ENCODE measurements at places on chromosomes 1 and 21.

GRCh38 chr1:59856725-59857338, 42.1 kb downstream of the HOOK1 start:
- DNase-seq = no peak

GRCh38 chr1:175984813-175985212, 222.3 kb downstream of the COP1 start:
- DNase-seq = no peak

GRCh38 chr21:42309753-42310213, 5.4 kb downstream of the TFF3 start:
- no peak for DNase-seq

DNA sequence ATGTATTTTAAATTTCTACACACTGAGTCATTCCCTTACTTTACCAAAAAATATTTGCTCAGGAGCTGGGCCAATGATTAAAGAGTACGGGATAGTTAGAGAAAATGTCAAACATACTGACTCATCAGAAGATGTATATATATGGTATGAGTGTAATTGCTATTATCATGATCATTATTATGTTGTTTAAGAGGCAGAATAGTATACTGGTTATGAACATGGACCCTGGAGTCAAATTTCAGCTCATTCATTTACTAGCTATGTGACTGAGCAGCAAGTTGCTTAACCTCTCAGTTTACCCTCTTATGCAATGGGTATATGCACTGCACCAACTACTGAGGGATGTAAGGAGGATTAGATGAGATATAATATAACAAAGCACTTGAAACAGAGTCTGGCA, 41.2 kb upstream of the USH2A start:
- DNase-seq = peak; percentile 19

DNA sequence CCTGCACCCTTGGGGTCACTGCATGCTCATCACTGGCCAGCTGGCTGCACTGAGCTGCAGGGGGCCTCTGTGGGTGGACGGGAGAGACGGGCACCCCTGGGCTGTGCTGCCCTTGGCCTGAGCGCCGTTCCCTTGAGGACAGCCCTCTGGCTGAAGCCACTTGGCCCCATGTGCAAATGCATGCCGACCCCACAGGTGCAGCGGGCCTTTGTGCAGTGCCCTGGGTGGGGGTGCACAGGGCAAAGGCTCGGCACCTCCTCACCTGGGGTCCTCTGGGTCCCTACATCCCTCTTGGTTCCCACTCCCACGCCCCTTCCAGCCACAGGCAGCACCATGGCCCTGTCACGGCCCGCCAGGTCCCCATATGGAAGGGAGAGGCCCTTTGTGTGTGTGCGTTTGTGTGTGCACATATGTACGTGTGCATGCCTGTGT, 41.3 kb downstream of the COQ8A start:
- DNase-seq = no peak

DNA sequence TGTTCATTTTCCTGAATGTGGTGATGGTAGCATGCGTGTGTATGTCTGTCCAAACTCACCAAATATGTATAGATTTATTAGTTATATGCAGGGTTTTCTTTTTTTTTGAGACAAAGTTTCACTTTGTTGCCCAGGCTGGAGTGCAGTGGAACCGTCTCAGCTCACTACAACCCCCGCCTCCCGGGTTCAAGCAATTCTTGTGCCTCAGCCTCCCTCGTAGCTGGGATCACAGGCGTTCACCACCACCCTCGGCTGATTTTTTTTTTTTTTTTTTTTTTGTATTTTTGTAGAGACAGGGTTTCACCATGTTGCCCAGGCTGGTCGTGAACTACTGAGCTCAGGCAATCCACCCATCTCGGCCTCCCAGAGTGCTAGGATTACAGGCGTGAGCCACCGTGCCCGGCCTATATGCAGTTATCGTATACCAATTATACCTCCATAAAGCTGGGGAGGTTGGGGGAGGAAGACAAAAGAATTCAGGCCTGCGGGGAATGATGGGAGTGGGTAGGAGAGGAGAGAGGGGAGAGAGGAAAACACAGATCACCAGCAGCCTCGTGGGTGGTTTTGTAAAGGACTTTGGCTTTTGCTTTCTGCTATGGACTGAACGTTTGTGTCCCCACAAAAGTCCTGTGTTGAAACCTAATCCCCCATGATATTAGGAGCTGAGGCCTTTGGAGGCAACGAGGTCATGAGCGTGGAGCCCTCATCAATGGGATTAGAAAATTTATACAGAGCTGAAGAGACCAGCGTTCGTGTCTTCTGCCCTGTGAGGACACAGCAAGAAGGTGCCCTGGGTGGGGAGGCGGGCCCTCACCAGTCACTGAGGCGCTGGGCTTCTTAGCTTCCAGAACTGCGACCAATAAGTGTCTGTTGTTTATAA, 4.4 kb upstream of the HNRNPU start:
- DNase-seq = no peak

DNA sequence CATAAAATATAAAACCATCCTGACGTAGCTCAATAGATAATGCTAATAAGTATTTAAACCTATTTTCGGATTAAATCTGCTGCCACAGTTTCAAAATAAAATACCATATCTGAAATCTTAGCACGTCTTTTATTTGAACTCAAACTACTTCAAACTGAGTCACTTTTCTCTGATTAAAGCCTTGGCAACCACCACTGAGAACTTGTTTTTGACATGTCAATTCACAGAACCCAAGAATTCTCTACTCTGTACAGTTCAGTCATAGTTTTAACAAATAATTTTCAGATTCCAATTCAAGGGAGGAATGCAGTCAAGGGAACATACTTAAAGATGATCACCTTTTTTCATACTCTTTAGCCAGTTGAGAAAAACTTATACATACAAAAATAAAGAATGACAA, 643.2 kb downstream of the KCNT2 start:
- DNase-seq = no peak

- DNase-seq = no peak
Measured at GRCh38 chr1:167555971-167556714, 2.6 kb upstream of the CREG1 start.

DNA sequence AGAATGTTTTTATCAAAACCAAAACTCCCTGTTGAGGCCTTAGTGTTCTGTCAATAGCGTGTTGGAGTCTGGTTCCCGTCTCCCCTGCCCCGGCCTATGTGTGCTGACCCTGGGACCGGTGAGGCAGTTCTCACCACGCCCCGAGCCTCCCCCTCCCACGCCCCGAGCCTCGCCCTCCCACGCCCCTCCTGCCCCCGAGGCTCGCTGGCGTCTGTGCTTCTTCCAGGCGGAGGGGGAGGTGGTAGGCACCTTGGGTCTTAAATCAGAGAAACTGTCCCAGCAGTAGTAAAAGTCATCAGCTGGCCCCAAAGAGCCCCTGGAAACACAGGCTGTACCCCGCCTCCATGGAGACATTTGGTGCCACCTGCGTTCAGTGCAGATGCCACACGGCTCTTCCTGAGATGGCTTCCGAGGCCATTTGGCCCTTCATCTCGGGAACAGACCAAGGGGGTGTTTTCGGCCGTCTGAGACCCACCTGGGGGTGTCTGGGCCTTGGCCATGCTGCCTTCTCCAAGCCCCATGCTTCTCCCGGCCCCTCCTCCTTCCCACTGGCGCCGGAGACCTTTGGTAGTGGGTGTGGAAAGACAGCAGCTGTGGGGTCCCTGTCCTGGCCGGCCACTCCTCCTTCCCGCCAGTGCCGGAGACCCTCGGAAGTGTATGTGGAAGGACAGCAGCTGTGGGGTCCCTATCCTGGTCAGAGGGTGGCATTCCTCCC, 44.7 kb downstream of the SKI start:
- no peak for DNase-seq

- no peak for DNase-seq
Measured at GRCh38 chr1:155940482-155940992, 901 bp upstream of the RXFP4 start.

- no peak for DNase-seq
Measured at GRCh38 chr21:32726839-32727686, 750 bp downstream of the SYNJ1 start.

DNA sequence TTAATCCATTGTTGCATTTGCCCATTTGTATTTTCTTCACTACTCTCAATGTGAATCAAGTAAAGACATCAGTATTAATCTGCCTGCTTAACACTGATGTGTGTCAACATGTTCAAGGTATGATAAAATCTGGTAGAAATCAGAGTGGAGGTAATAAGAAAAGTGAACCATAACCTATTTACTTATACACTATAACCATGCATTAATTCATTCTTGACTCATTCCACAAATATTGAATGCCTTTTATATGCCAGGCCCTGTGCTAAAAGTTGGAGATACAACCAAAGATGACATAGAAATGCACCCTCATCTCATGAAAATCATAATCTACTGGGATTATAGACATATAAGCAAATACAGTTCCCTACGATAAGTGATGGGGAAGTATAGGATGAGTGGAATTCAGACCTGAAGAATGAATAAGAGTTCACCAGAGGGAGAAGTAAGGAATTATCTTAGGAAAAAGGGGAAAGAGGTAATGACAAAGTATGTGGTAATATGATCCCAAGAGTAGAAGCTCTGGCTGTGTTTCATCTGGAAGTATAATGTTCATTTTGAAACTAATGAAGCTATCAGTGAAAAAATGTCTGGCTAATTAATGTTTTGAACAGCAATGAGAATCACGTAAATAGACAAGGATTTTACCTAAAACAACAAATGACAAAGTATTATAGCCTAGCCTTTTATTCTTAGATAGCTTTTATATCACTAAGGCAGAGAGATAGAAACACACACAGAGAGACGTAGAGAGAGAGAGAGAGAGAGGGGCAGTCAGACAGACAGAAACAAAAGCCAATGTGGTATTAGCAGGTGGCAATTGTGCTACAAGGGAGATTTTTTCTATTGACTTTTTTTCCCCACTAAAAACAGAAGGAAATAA, 7.0 kb upstream of the RWDD3 start:
- no peak for DNase-seq

GRCh38 chr1:179776831-179777230, 33.7 kb downstream of the FAM163A start:
- no peak for DNase-seq

DNA sequence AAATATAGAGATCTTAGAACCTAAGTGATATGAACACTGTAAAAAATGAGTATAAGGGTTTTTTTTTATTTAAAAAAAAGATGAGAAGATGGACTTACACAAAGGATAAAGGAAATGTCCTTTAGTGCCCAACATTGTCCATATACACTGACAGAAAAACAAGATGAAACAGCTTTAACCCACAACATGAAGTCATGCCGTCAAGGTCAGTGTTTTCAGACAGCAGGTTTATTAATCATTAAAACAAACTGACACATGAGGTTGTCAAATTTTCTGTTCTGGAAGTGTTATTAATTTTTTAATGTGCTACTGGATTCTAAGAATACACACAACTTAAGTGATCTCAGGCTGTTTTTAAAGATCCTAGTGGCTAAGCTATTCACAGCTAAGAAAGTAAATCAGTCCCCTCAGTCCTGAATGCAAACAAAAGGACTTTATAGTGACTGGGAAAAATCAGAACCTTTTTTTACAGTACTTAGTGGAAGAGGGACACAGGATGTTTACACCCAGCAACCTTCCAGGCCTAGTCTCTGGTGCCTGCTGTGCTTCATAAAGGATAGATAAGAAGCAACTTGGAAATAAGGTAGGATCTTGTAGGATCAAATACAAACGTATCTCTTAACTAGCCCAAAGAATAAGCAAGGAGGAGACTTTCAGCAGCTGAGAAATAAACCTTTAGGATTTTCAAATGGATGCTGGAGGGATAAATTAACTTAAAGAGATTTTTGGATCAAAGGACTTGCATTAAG, 21.9 kb upstream of the PKN2 start:
- DNase-seq = no peak

DNA sequence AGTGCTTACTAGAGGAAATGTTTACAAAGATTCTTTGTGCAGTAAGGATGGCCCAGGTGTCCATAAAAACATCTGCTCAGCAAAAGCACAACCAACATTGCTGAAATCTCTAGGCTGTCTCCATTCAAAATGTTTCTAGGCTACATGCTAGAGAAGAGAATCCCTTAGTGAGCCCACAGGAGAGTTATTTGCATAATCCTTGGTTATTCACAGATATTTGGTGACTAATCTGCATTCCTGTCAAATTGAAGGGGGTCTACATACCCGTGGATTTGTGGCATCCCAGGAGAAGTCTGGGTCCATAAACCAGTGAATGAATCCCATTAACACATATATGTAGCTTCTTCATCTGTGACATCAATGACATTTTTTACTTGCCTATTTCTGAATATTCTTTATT, 261.3 kb upstream of the ESRRG start:
- no peak for DNase-seq

GRCh38 chr1:64097859-64098258, 105.6 kb upstream of the UBE2U start:
- DNase-seq = no peak

GRCh38 chr1:12549460-12550349, 68.3 kb downstream of the DHRS3 start:
- DNase-seq = peak; percentile 95

GRCh38 chr1:232590744-232591082, 39.2 kb downstream of the SIPA1L2 start:
- DNase-seq = no peak

GRCh38 chr1:240189386-240189989, 97.8 kb downstream of the FMN2 start:
- no peak for DNase-seq

- no peak for DNase-seq
Measured at GRCh38 chr1:40029608-40030007, 10.9 kb upstream of the CAP1 start.

DNA sequence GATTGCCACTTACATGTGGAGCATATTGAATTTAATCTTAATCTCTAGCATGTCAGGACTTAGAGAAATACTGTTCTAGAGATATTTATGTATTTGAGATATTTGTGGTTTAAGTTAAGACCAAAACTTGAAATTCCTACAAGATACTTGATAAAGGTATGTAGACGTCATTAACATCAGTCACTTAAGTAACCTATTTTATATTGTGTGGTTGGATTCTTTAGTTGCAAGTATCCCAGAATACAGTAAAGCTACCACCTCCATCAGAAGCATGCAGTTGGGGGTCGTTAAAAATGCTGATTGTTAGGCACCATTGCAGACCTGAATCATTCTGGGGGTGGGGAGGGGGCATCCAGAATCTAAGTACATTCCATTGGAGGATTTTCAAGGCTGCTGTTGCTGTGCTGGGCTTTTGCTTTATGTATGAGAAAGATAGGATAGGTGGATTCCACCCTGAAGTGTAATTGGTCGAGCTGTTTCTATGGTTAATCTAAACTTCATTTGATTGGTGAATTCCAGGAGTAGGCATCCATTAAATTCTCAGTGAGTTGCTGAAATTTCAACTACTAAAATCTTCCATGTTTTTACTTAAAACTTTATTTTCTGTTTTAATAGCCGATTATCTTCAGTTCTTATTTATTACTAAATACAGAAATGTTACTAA, 4.0 kb downstream of the H3-3A start:
- no peak for DNase-seq

GRCh38 chr1:193070386-193070753, 11.0 kb downstream of the RO60 start:
- no peak for DNase-seq

- no peak for DNase-seq
Measured at GRCh38 chr1:36472656-36473055, 8.5 kb upstream of the MRPS15 start.
